COLO829 (cell line): ENCODE measurements at places on chromosomes 3 and 15.

DNA sequence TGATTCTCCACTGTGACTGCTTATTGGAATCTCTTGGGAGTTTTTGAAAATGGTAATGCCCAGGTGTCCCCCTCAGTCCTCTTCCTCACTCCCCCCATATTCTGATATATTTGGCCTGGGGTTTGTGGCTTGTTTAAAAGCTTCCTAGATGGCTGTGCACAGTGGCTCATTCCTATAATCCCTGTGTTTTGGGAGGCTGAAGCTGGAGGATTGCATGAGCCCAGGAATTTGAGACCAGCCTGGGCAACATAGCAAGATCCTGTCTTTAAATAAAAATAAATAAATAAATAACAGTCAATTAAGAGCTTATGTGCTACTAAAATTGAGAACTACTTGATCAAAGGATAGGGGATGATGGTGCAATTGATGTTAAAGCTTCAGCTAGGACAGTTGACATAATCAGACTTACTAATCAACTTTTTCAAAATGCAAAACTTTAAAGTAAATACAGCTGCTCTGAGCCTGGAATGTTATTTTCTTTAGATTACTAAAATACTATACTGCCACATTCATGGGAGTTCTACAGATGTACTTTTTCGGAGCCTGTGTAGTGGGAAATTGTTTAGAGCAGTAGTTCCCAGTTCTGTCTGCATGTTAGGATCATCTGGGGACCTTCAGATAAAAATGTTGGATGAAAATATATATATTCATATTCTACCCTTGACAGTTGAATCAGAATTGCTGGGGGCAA, 33.4 kb downstream of the ARIH1 start:
- no peak for DNase-seq

- DNase-seq, result no peak
These were observed 11.7 kb upstream of the ZNF280D start for GRCh38 chr15:56744701-56745683.

DNA sequence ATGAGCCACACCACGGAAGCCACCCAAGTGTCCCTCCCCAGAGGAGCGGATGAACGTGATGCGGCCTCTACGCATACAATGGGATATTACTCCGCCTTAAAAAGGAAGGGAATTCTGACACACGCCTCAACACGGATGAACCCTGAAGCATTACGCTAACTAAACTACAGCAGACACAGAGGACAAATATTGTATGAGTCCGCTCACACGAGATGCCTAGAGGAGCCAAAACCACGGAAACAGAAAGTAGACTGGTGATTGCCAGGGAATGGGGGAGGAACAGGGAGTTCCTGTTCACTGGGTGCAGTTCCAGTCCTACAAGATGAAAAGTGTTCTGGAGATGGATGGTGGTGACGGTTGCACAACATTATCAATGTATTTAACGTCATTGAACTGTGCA, 32.7 kb downstream of the SRGAP3 start:
- DNase-seq, result no peak

DNA sequence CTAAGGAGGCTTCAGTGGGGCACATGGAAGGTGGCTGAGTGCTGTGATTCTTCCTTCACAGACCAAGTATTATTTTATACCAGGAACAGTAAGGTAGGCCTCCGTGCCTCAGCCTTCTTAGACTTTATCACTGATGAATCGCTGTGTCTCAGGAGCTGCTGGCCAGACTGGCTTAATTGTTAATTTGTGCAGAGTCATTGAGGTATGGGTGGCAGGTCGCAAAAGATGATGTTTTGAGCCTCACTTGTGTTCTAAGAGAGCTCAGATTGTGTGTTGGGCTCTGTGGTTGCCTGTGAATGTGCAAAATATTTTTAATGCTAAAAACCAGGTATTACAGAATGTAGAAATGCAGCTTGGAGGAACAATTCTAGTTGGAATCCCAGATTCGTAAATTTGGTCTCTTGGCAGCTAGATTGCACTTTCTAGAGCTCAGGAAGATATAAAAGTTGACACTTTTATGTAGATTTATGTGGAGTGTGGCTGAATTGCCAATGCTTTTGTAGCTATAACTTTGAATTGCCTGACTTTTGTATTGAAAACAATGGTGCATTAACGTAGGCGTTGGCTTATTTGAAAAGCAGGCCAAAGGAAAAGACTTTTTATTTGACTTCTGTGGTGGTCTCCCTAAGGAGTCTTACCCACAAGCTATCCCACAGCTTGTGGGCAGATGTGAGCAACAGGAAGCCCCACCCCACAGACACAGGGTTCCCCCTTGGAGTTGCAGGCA, 53.4 kb downstream of the LARS2 start:
- no peak for DNase-seq

- DNase-seq, result no peak
These were observed 30.1 kb downstream of the SST start for GRCh38 chr3:187639927-187640568.

- DNase-seq, result no peak
These were observed 30.7 kb downstream of the XXYLT1 start for GRCh38 chr3:195240171-195240701.

DNA sequence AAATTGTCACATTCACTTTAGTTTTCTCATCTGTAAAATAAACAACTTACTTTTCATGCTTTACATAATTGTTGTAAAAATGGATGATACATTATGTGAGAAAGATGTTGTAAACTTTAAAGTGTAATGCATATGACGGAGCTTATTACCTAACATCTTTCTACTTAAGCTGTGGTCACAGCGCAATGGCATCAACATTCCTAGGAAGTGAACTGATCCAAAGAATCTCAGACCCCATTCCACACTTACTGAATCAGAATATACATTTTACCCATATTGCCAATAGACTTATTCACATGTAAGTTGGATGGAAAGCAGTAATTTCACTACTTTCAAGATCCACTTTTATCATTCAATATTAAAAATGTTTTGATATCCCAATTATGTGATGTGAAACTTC, 497.5 kb downstream of the FGF12 start:
- DNase-seq, result no peak

- DNase-seq, result no peak
These were observed 10.6 kb upstream of the TM4SF4 start for GRCh38 chr3:149463921-149464320.

GRCh38 chr15:47551079-47551478, 166.2 kb upstream of the SEMA6D start:
- no peak for DNase-seq

DNA sequence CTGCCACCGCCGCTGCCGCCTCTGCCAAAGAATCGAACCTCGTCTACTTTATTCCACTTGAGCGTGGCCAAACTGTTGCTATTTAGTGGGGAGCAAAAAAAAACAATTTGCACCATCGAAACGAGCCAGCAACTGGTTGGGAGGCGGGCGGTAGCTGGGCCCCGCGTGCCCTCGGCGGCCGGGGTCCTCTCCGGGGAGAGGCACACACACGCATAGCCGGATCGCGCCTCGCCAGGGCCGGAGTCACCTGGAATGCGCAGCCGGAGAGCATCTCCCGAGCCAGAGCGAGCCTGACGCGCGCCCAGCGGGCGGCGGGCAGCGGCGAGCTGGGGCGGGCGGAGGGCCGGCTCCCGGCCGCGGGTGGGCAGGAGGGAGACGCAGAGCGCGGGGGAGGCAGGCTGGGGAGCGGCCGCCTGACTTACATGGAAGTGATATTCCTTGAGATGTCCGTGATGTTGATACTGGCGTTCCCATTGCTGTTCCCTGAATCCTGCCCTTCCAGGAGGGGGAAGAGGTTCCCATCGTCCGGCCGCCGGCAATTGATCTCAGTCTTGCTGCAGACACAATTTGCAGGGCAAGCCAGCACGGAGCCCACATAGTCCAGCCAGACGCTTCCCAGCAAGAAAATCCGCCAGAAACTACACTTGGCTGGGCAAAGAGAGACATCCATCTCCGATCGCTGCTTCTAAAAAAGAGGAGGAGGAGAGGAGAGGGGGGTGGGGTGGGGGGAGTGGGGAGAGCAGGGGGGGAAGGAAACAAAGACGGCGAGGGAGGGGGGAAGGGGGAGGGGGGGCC, 858 bp downstream of the NTRK3 start:
- DNase-seq, result no peak

DNA sequence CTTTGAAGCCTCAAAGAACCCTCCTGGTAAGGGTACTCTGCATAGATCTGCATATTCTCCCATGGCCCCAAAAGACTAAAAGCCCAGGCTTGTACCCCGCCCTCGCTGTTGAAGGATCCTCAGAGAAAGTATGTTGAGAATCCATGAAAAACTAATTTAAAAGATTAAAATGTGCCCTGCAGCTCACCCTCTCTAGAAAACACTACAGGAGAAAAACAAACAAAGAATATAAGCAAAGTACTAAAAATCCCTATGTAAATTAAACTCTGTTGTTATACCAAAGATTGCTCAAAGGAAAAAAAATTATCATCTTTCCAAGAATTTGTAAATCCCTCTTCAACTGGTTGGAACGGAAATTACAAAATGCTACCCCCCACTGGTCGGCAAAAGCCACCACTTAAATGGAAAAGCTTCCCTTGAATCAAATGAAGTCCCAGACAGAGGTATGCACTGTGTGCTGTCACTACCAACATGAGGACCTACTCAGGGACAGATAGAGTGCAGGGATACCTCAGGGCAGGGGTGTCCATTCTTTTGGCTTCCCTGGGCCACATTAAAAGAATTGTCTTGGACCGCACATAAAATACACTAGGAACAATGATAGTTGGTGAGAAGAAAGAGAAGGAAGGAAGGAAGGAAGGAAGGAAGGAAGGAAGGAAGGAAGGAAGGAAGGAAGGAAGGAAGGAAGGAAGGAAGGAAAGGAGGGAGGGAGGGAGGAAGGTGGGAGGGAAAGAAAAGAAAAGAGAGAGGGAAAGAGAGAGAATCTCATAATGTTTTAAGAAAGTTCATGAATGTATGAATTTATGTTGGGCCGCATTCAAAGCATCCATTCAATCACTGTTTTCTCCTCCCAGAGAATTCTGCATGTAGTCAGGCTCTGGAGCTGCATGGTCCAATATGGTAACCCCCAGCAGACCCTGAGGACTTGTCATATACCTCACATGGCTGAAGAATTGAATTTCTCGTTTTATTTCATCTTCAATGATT, 88.1 kb downstream of the MAGI1 start:
- DNase-seq, result no peak

- no peak for DNase-seq
These were observed 47.0 kb downstream of the PSMD6 start for GRCh38 chr3:63976161-63976871.

DNA sequence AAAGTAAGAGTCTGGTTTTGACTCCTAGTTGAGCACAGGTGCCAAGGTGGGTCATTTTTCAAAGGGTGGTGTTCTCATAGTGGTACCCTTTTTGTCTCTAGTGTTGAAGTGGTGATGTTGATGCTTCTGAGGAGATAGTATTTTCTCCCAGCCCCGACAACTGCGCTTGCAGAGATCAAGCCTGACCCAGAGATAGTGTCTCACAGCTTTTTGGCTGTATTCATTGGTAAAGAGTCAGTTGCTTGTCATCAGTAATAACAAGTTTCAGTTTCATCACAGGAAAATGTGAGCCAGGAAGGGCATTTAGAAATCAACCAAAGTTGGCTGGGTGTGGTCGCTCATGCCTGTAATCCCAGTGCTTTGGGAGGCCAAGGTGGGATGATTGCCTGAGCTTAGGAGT, 139.3 kb downstream of the NFKBIZ start:
- DNase-seq, result no peak

DNA sequence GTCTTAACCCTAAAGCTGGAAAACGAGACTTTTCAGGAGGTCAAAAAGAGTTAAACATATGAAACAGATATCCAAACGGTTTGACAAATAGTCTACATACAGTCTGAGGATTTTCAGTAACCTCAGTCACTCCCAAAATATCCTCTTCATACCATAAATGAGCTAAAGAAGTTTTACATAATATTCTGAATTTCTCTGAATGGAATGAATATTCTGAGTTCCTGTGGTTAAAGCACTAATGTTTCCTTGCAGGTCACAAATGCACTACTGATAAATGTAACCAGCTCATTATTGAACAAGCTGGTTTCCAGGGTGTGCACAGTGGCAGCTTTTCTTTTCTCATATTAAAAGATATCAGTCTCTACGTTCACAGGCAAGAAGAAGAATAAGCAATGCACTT, 137.4 kb upstream of the POU1F1 start:
- no peak for DNase-seq

- no peak for DNase-seq
These were observed 101.1 kb downstream of the CMSS1 start for GRCh38 chr3:99918715-99919114.

DNA sequence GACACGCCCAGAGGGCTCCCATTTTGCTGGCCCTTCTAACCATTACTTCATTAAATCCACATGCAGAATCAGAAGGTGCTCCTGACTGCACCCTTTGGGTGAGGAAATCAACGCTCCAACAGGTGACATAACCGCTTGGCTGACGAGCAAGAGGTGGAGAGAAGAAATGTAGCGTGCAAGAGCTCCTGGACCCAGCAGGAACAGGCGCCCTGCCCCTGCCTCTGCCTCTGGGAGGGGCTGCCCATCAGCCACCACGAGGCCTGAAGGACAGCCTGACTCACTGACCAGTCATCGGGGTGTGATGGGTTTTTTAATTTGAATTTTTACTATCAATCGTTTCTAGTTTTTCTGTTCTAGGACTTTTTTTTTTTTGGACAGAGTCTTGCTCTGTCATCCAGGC, 218.2 kb downstream of the ADAMTS17 start:
- no peak for DNase-seq

GRCh38 chr15:87573039-87573438, 683.5 kb downstream of the NTRK3 start:
- no peak for DNase-seq

DNA sequence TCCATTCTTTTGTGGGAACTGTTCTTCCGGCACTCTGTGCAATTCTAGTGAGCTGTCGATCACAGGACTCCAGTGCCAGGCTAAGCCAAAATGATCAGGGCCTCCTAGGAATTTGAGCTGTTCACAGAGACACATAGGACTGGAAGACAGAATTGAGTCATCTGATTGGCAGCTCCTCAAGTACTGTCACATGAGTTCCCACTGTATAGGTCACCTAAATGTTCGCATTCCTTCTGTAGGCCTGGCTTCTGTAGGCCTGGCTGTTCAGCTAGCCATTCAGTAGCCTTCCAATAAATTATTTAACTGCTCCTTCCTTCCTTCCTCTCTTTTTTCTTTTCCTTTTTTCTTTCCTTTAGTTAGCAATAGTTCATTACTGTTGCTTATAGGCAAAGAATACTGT, 4.3 kb downstream of the PROS1 start:
- peak; percentile 94 for DNase-seq

DNA sequence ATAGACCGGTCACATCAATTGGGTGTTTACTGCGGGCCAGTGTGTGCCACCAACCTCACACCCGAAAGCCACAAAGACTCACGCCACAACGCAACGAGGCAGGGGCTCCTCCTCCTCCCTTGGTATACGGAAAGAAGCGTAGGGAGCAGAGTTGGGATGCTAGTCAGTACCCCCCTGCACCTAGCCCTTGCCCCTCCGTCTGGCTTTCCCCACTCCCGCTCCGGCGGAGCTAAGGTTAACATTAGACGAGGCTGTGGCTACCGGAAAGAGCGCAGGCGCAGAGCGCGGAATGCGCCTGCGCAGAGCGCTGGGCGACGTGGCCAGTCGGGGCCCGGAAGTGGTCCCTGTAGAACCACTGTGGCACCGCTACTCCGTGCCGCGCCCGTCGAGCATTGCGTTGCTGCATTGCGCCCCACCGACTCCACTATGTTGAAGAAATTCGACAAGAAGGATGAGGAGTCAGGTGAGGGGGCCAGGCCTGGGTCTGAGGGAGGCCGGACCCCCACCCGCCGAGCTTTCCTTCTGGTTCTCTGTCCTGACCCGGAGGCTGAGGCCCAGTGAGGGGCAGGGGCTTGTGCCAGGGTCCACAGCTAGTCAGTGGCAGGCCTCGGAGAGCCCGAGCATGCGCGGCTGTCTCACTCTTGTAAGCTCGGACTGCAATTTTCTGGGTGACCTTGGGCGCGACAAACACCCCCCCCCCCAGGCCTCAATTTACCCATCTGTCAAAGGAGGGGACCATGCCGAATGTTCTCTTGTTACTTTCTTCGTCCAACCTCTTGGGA, at the start of gene COPG1:
Gene COPG1 (plus strand): TSS at position 323 of the 782 bp plus-strand sequence. CDS start 104 bp downstream, at position 427.
- peak; percentile 97 for DNase-seq

- peak; percentile 23 for DNase-seq
These were observed 48.5 kb upstream of the SH3GL3 start for GRCh38 chr15:83398626-83399025.
